HFFc6 (cell line): ENCODE measurements at places on chromosomes 3 and 15. TPM values are rescaled to one million over a fixed set of nuclear protein-coding genes. Genes with fewer than 3 reads are reported as not detected.

The UNC13C gene
- total RNA-seq = not detected in 3 replicates

DNA sequence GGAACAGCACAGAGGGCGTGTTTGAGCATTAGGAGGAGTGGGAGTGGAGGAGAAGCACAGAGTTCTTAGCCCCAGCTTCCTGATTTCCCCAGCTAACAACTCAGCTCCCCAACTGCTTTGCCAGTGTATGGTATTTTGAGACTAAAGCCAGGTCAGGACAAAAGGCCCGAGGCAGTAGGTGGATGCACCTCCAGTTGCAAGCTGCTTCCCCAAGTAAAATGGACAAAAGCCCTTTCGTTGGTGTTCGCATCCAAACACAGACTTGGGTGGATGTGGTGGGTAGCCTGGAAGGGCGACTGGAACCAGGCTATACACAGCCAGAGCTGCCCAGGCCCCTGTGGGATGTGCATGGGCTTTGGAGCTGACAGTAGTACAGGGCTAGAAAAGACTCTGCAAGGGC is 12.3 kb upstream of the EHD4 start:
- no peak for DNase-seq

The IL20RB gene
- 0.66 to 1.5 TPM (median 1.4 TPM) in 3 replicates for total RNA-seq

The ITIH1 gene
- not detected in 3 replicates for total RNA-seq

DNA sequence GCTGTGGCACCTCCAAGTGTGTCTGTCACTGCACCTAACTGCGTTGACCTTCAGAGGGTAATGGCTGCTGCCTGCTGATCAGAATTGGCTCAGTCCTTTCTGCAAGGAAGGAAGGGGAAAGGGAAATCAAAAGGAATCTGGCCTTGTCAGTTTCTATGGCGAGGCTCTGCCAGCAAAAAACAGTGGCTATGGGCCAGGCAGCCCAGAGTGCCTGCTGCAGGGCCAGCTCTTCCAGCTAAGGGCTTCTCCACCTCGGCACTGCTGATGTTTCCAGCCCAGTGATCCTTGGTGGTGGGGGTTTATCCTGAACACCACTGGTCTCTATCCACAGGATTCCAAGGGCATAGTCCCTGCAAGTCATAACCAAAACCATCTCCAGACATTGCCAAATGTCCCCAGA is 184.3 kb downstream of the TJP1 start:
- DNase-seq = no peak

The CCDC50 gene
- 89.1 and 124 TPM in 2 replicates for total RNA-seq

The ZNF619 gene
- 3.3 to 4.2 TPM (median 3.9 TPM) in 3 replicates for total RNA-seq

The SI gene
- total RNA-seq = not detected in 3 replicates

DNA sequence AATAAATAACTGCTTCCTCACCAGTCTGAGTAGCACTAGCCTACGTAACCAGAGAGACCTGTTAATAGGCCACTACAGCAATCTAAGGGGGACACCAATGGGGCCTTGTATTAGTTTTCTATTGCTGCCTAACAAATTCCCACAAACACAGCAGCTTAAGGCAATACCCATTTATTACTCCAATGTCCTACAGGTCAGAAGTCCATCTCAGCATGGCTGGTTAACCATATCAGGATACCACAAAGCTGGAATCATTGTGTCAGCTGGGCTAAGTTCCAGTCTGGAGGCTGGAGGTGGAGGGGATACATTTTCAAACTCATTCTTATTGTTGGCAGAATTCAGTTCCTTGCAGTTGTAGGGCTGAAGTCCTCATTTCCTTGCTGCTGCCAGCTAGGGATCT is 331.9 kb downstream of the ULK4 start:
- DNase-seq = no peak

GRCh38 chr15:53586799-53587198 is 172.7 kb downstream of the WDR72 start:
- DNase-seq = no peak

DNA sequence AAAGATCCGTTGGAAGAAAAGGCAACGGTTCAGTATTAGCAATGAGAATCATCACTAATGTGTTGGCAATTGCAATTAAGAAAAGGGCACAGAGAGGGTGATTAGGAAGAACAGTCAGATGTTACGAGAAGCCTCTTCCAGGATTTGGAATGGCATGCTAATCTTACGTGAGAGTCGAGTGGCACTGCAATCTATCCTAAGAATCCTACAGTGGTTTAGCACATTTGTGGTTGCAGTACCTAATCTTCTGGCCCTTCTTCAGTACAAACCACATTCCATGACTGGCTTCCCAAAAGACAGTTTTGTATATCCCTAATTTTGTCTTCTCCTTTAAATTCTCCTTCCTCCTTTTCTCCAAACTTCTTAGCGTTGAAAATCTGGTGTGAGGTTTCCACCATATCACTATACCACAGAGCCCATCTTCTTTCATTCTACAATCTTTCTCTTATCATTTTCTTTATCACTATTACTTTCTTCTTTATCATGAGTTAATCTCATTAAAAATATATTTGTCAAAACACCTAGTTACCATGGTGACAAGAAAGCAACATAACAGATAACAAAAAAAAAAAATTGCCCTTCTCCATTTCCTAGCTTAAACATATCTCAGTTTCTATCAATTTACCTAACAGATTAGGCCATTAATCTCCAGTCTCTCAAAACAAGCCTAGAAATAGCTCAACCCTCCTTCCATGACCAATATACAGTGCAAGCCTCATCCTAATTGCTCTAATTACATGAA is 60.1 kb downstream of the IGSF11 start:
- no peak for DNase-seq

GRCh38 chr15:90801803-90802202 is 66.6 kb upstream of the FURIN start:
- no peak for DNase-seq

- no peak for DNase-seq
Observed at GRCh38 chr3:141277451-141277850, 45.8 kb downstream of the PXYLP1 start.

- no peak for DNase-seq
Observed at GRCh38 chr3:175869404-175869803, 1010.3 kb downstream of the NAALADL2 start.

The HEMK1 gene
- 19.0 to 23.8 TPM (median 20.7 TPM) in 3 replicates for total RNA-seq

DNA sequence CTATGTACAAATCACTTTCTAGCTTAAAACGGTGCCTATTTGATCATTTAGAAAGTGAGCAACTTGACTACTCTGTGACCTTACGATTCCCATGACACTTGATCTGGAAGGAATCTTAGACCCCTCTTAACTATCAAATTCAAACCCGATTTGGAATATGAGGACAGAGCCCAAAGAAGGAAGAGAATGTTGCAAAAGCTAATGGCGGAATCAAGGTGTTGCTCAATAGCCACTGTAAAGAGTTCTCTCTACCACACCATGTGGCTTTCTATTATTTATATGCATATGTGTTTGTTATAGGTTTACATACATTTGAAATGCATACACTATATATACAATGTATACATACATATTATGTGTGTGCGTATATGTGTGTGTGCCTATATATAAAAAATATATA is 39.9 kb downstream of the PYDC2 start:
- no peak for DNase-seq

- no peak for DNase-seq
Observed at GRCh38 chr15:59406446-59406845, 31.5 kb upstream of the FAM81A start.

The UBP1 gene
- 59.8 to 62.9 TPM (median 61.0 TPM) in 3 replicates for total RNA-seq

GRCh38 chr3:119259821-119260220 is 19.1 kb upstream of the B4GALT4 start:
- no peak for DNase-seq

DNA sequence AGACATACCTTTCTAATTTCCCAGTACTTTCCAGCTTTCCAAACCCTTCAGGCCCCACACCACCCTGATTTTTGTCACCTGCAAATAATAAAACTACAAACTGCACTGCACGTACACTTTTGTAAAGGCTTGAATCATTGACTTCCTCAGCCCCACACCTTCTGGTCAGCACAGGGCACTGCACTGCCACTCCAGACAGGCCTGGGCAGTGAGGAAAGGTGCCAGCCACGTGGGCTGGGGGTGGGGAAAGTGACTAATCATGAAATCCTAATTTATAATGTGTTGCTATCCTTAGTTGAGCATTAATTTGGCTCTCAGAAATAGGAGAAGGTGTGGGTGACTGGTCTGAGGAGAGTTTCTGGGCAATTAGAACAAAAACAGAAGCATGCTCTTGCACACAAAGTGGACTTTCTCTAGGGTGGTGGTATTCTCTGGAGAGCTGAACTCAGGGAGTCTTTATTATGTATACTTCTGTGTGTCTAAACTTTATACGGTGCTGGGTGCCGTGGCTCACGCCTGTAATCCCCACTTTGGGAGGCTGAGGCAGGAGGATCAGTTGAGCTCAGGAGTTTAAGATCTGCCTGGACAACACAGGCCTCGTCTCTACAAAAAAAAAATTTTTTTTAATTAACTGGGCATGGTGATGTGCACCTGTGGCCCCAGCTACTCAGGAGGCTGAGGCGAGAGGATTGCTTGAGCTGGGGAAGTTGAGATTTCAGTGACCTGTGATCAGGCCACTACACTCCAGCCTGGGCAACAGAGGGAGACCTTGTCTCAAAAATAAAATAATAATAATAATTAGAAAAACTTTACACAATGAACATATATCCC is 58.2 kb upstream of the FLNB start:
- DNase-seq = peak; percentile 43

The STOML1 gene
- total RNA-seq = 23.1 to 30.6 TPM (median 29.3 TPM) in 3 replicates

- DNase-seq = no peak
Observed at GRCh38 chr3:119245778-119246177, 5.1 kb upstream of the B4GALT4 start.

DNA sequence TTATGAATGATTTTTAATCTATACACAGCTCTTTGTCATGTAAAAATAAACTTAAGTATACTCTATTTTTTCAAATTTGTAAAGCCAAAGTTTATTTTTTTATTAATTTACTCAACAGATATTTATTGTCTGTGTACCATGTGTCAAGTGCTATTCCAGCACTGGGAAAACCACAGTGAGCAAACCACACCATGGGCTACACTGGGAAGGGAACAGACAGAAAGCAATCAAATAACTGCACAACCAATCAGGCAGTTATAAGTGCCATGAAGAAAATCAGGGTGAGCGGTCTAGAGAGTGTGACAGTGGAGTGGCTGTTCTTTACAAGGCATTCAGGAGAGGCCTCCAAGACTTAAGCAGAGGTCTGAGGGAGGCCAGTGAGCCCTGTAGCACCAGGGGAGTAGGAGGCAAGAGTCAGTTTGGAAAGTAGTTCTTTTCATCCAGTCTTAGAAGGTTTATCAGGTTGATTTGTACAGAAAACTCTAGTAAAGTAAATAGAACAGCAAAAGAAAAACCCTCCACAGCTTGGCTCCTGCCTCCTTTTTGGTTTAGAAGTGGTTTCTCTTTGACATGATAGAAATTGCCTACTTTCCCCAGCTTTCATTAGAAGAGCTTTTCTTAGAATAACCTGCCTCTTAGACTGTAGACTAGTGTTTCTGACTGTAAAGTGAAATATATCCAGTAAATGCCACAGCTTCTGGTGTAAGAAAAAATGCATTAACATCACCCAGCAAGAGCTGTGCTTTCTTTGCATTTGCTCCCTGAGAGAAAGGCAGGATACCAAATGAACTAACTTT is 13.7 kb downstream of the EIF2AK4 start:
- DNase-seq = no peak

The FETUB gene
- total RNA-seq = not detected in 3 replicates

GRCh38 chr15:41215708-41216107 is 14.8 kb downstream of the EXD1 start:
- no peak for DNase-seq

The SLC25A26 gene
- total RNA-seq = 13.1 and 14.4 TPM in 2 replicates

- peak; percentile 55 for DNase-seq
Observed at GRCh38 chr15:52331490-52332240, 36.1 kb upstream of the MYO5C start.

- no peak for DNase-seq
Observed at GRCh38 chr3:126912027-126912422, 70.9 kb upstream of the PLXNA1 start.

- DNase-seq = no peak
Observed at GRCh38 chr3:46708401-46709156, 7.4 kb downstream of the TMIE start.

The RLBP1 gene
- total RNA-seq = not detected in 3 replicates

DNA sequence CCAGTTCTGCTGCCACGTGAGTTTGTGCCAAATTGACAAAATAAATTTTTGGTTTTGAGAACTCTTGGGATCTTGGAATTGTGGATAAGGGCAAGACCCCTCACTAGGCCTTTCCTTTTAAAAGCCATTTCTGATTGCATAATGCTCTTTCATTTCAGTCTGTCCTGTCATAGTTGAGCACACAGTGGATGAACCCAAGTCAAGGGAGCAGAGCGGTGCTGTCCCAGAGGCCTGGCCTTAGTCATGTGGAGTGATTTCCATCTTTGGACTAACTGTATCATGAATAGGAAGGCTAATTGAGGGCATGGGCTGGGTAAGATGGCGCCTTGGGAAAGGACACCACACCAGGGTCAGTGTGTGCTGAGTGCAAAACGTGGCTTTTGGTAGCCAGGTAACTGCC is 304.0 kb downstream of the UACA start:
- DNase-seq = no peak

The THPO gene
- not detected in 3 replicates for total RNA-seq

GRCh38 chr3:70527026-70527425 is 214.6 kb upstream of the MDFIC2 start:
- DNase-seq = no peak

DNA sequence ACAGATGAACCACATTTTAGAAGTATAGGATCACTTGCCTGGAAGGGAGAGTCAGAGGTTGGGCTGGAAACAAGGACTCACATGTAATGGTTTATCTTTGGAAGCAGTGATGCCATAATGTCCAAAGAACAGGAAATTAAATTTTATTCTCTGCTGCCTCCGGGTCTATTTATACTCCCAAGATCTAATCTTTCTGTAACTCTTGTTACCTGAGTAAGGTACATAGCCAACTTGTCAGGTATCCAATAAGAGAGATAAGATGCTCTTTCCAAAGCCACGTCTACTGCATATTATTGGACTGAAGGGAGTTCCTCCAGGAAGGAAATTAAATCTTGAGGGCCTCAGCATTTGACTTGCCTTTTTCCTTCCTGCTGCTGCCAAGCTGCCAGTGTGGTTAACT is 71.0 kb downstream of the CRYGS start:
- DNase-seq = no peak

DNA sequence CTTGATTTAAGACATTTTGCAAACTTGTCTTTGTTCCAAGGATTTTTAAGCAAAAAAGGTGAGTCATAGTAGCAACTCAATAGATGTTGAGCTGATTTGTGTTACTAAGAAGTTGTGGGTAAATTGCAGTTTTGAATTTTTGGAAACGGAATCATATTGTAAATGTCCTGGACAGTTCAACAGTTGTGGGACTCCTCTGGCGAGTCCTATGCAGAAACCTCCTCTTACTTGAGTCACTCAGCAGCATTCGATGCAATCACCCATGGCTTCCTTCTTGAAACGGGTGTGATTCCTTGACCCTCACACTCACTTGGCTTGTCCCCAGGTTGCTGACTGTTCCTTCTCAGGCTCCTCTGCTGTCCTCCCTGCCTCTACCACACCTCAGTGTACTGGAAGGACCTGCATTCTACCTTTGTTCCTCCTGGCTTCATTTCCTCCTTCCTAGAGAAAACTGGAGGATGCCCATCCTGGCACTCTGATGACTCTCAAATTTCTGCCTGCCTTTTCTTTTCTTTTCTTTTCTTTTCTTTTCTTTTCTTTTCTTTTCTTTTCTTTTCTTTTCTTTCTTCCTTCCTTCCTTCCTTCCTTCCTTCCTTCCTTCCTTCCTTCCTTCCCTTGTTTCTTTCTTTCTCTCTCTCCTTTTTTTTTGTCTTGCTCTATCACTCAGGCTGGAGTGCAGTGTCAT is 52.8 kb upstream of the DGKG start:
- DNase-seq = peak; percentile 94

The DNAJA4 gene
- total RNA-seq = 0.12 to 0.78 TPM (median 0.33 TPM) in 3 replicates
